Right atrium auricular region (tissue), 2 donors: ENCODE measurements at places on chromosomes 16 and 17. TPM values are rescaled to one million over a fixed set of nuclear protein-coding genes. Genes with fewer than 3 reads are reported as not detected.

Gene IL21R
- total RNA-seq = 1.3 TPM

Gene TNFSF13
- 16.9 TPM for total RNA-seq

Gene CACNG1
- not detected for total RNA-seq

Gene CA10
- total RNA-seq = not detected

Gene ENPP7
- not detected for total RNA-seq

Gene RASD1
- total RNA-seq = 131 TPM

Gene NXPH3
- total RNA-seq = 3.4 TPM

Gene IGFBP4
- total RNA-seq = 81.0 TPM

Gene CMTR2
- 12.5 TPM for total RNA-seq

Gene MRM1
- 3.7 TPM for total RNA-seq

Gene CNTNAP1
- 0.96 TPM for total RNA-seq

Gene NKD1
- 3.0 TPM for total RNA-seq

Gene PITPNM3
- 1.2 TPM for total RNA-seq

Gene ITGAL
- 2.0 TPM for total RNA-seq

Gene MPP2
- 11.9 TPM for total RNA-seq

Gene CYBA
- total RNA-seq = 132 TPM

Gene CCL4L2
- total RNA-seq = not detected

Gene MYCBPAP
- 0.19 TPM for total RNA-seq

Gene PLD6
- 6.8 TPM for total RNA-seq

Gene SOST
- not detected for total RNA-seq

Gene ZNF469
- total RNA-seq = 0.83 TPM

Gene KRT31
- total RNA-seq = not detected

Gene C17orf50
- not detected for total RNA-seq

Gene KCNG4
- total RNA-seq = not detected

Gene SNAI3
- total RNA-seq = 1.6 TPM
